ENCODE measurements at places on chromosomes 13 and 19. TPM values are rescaled to one million over a fixed set of nuclear protein-coding genes. Genes with fewer than 3 reads are reported as not detected.

Gene CBARP
- 9.6 TPM for total RNA-seq

Gene ZNF560
- total RNA-seq: not detected

Gene CNOT3
- 62.4 TPM for total RNA-seq

Gene ZNF426
- total RNA-seq: 16.1 TPM

Gene NAPSA
- 0.48 TPM for total RNA-seq

Gene ZNF575
- 3.0 TPM for total RNA-seq

Gene THSD8
- total RNA-seq: 13.2 TPM

Gene KISS1R
- total RNA-seq: not detected

Gene WDR88
- total RNA-seq: not detected

Gene PCDH20
- not detected for total RNA-seq

Gene CGB2
- not detected for total RNA-seq

Gene C19orf38
- total RNA-seq: not detected

Gene DHDH
- not detected for total RNA-seq

Gene NCR1
- total RNA-seq: not detected

Gene SERTAD1
- total RNA-seq: 10.0 TPM

Gene RNASEH2A
- total RNA-seq: 28.5 TPM

Gene FXYD1
- total RNA-seq: not detected

Gene PRKCG
- not detected for total RNA-seq

DNA sequence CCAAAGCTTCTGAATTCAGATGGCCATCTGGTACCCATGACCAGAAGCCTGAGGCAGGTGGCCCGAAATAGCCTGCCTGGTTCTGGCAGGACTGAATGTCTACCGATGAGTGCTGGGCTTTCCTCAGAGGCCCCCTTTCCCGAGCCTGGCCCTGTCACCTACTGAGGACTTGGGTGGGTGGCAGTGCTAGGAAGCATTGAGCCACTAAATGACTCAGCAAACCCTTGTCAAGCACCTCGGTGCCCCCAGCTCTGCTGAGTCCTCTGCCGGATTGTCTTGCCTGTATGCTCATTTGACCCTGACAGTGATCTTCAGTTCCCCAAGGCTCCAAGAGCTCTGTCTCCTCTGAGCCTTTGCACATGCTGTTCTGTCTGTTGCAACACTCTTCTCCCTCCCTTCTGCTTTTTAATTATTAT, 17.9 kb downstream of the PPP1R37 start:
- H3K4me3 ChIP-seq: no peak overlapping the region
- H3K36me3 ChIP-seq: no peaks in the 10 kb centered on the region
- H3K27me3 ChIP-seq: no peaks in the 10 kb centered on the region
- DNase-seq: no peak
- H3K4me1 ChIP-seq: no peaks in the 10 kb centered on the region

DNA sequence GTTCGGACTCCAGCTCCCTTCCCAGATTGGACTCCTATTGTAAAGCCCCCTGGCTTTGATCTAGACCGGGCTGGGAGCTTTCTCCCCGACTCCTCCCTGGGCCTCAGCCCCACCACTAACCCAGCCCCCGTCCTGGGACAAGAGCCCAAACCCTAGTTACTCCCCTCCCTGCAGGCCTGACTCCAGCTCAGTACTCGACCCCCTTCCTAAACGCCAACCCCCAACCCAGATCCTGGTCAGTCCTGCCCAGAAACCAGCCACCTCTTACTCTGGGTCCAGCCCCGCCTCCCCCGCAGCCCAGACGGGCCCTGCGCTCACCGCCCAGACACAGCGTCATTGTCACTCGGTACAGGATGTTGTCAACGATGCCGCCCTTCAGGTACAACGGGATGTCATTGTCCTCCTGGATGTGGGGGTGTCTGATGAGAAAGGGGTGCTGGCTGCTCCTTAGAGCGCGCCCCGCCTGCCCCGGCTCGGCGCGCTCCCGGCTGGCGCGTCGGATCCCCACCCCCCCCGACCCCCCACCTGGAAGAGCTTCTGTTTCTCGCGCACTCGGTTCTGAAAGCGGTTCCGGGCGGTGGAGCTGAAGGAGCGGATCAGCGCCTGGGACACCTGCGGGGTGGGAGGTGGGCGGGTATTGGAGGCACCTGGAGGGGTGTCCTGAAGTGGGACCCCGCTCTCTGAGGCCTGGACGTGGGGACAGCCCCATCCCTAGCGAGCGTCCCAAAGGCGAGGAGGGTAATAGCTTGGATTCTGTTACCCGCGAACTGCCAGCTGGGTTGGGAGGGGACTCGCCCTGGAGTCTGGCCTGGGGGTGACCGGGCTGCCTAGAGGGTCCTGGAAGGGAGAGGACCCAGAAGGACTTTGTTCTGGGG, 866 bp downstream of the COX7A1 start:
- DNase-seq: no peak
- H3K36me3 ChIP-seq: peaks cover 8% of the 10 kb centered on the region
- H3K27me3 ChIP-seq: no peaks in the 10 kb centered on the region
- H3K4me3 ChIP-seq: peak overlapping the region; percentile 70
- H3K4me1 ChIP-seq: peaks cover 13% of the 10 kb centered on the region
- peak overlapping the region; percentile 53 for H3K27ac ChIP-seq

- no peaks in the 10 kb centered on the region for H3K4me1 ChIP-seq
- no peak for DNase-seq
- H3K36me3 ChIP-seq: no peaks in the 10 kb centered on the region
- H3K4me3 ChIP-seq: no peak overlapping the region
- H3K27ac ChIP-seq: no peak overlapping the region
- H3K27me3 ChIP-seq: no peaks in the 10 kb centered on the region
Observed at GRCh38 chr13:24654741-24655140, 25.5 kb upstream of the ATP12A start.

DNA sequence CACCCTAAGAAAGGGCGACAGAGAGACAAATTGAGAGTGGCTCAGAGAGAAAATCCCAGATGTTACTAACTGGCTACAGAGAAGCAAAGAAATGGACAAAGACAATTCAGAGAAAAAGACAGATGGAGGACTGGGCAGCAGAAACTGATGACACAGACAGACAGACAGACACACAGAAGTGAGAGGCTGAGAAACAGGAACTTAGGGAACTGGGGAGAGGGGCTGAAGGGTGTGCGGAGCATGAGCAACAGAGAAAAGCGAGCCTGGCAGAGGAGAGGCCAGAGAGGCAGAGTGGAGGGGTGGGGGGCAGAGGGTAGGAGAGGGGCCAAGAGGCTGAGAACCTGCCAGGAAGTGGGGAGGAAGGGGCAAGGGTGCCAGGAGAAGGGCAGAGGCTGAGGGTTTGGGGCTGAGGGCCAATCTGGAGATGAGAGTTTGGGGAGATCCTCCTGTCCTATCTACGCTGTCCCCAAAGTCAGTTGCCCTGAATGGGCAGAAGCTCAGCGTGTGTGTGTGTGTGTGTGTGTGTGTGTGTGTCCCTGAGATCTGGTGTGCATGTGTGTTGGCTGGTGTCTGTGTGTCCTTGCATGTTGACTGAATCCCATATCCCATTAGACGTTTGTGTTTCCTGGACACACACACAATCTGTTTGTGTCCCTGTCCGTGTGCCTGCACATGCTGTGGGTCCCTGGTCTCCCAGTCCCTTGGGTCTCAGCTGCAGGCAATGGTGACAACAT, 5.6 kb upstream of the ERFL start:
- no peaks in the 10 kb centered on the region for H3K4me1 ChIP-seq
- peaks cover 66% of the 10 kb centered on the region for H3K27me3 ChIP-seq
- H3K36me3 ChIP-seq: no peaks in the 10 kb centered on the region
- no peak overlapping the region for H3K27ac ChIP-seq
- no peak for DNase-seq

DNA sequence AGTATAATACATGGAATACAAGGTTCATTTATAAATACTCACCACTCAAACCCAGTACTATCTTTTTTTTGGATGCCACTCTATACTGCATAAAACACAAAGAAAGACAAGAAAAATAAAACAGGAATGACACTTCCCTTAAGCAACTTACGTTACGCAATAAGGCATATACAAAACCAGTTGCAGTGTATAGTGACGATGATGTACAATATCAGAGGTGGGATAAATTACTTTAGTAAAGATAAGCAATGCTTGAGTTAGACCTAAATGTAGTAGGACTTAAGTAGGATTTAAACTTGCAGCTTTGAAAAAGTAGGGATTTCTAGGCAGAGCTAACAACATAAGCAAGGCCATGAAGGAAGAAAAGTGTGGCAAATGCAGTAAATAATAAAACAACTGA, 374.9 kb downstream of the SPRY2 start:
- no peak overlapping the region for H3K4me3 ChIP-seq
- H3K36me3 ChIP-seq: no peaks in the 10 kb centered on the region
- H3K27me3 ChIP-seq: no peaks in the 10 kb centered on the region
- peak; percentile 5 for DNase-seq
- H3K4me1 ChIP-seq: no peaks in the 10 kb centered on the region
- H3K27ac ChIP-seq: no peak overlapping the region

GRCh38 chr13:73103238-73103637, 44.4 kb downstream of the KLF5 start:
- H3K27me3 ChIP-seq: no peaks in the 10 kb centered on the region
- H3K36me3 ChIP-seq: no peaks in the 10 kb centered on the region

DNA sequence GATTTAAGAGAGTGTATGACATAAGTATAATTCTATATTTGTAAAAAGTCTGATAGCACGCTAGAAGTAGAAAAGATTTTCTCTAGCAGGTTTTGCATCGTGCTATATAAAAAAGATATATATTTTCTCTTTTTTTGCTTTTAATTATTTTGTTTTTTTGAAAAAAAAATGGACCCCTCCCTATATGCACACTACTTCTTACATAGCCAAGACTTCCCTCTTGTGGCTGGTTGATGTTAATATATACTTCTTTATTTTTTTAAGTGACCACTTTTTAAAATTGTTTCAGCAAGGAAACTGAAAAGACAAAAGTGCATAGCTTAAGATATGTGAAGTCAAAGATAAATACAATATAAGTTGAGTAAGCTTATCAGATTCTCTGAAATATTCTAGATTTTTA, 1202.8 kb downstream of the DIAPH3 start:
- DNase-seq: peak; percentile 33
- H3K4me3 ChIP-seq: no peak overlapping the region
- no peaks in the 10 kb centered on the region for H3K4me1 ChIP-seq

- peak; percentile 7 for DNase-seq
- H3K27ac ChIP-seq: no peak overlapping the region
- no peaks in the 10 kb centered on the region for H3K27me3 ChIP-seq
- no peaks in the 10 kb centered on the region for H3K36me3 ChIP-seq
- H3K4me3 ChIP-seq: no peak overlapping the region
Observed at GRCh38 chr13:50379584-50379983, 364.3 kb downstream of the KCNRG start.

- no peak overlapping the region for H3K27ac ChIP-seq
- no peaks in the 10 kb centered on the region for H3K36me3 ChIP-seq
- H3K27me3 ChIP-seq: no peaks in the 10 kb centered on the region
- no peak overlapping the region for H3K4me3 ChIP-seq
Observed at GRCh38 chr19:18119013-18119716, 21.6 kb downstream of the MAST3 start.

GRCh38 chr13:65417953-65418352, 1812.2 kb downstream of the PCDH9 start:
- DNase-seq: no peak
- H3K27ac ChIP-seq: no peak overlapping the region
- no peaks in the 10 kb centered on the region for H3K36me3 ChIP-seq
- no peaks in the 10 kb centered on the region for H3K27me3 ChIP-seq

DNA sequence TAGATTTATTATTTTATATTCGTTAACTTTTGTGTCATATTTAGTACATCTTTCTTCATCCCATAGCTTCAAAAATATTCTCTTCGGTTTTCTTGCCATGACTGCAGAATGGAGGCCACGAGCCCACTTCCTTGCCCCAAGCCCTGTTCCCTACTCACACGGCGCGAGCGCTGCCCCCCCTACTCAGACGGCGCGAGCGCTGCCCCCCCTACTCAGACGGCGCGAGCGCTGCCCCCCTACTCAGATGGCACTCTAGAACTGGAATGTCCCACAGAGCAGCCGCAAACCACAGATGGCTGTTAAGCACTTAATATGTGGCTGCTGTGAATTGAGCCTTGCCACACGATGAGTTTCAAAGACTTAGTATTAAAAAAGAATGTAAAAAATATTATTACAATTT, 102.2 kb upstream of the PEG3 start:
- no peak overlapping the region for H3K27ac ChIP-seq
- H3K27me3 ChIP-seq: no peaks in the 10 kb centered on the region
- no peaks in the 10 kb centered on the region for H3K4me1 ChIP-seq
- no peaks in the 10 kb centered on the region for H3K36me3 ChIP-seq

DNA sequence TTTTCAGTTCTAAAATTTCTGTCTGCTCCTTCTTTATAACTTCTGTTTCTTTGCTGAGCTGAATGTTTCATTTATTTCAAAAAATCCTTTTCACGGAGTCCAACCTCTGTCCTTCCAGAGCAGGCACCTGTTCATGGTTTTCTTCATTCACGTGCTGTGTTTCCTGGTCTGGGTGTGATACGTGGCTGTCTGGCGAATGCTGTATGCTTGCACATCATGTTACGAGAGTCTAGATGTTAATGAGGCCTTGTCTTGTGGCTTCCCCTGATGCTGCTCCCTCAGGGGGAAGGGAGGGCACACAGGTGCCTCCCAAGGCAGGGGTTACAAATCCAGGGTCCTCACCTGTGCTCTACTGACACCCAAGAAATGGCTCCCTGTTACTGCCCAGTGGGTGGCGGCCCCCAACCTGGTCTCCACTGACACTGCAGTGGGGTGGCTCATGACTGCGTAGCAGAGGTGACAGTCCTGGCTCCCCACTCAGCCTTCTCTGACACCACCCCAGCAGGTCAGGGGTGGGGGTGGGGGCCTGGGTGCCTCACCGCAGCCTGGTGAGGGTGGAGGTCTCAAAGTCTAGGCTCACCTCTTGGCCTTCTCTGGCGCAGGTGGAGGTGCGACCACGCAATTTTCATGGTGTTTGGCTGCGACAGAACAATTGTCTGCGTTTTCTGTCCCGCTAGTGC, 20.1 kb upstream of the RAB20 start:
- H3K36me3 ChIP-seq: no peaks in the 10 kb centered on the region
- peaks cover 4% of the 10 kb centered on the region for H3K27me3 ChIP-seq
- H3K4me3 ChIP-seq: no peak overlapping the region
- H3K27ac ChIP-seq: no peak overlapping the region
- DNase-seq: no peak
- no peaks in the 10 kb centered on the region for H3K4me1 ChIP-seq

DNA sequence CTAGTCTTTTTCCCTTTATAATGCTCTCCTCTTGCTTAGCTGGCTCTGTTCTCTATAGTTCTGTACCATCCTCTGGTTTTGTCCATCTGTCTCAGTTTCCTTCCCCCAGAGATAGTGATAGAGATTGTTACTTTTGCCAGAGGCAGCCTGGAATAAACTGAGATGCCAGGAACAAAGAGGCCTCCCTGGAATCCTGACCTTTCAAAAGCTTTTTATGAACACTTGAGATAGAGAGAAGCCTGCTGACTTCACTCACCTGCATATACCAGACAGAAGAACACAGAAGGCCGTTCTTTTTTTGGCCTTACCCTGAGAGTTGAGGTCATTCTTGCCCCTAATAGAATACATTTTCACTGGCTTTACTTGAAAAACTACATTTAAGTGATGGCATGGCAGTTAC, 150.2 kb downstream of the LHFPL6 start:
- no peak overlapping the region for H3K4me3 ChIP-seq
- H3K4me1 ChIP-seq: peaks cover 13% of the 10 kb centered on the region
- no peak overlapping the region for H3K27ac ChIP-seq
- H3K36me3 ChIP-seq: no peaks in the 10 kb centered on the region
- H3K27me3 ChIP-seq: no peaks in the 10 kb centered on the region

DNA sequence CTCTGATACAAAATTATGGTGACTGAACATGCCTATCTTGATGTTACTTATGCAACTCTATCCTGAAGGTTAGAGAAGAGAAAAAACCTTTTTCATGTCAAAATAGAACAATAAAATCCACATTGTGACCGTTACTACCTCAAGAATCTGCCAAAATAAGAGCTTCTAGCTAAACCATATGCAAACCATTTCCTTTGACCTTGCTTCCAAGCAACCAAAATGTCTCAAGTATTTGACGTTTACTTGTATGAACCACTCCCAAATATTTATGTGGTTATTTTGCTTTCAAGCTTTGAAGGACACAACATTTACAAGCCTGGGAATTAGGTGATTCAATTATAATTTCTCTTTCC, 13.9 kb downstream of the FOXO1 start:
- H3K27ac ChIP-seq: no peak overlapping the region
- no peak overlapping the region for H3K4me3 ChIP-seq
- peaks cover 35% of the 10 kb centered on the region for H3K4me1 ChIP-seq
- no peaks in the 10 kb centered on the region for H3K36me3 ChIP-seq

Measured in endothelial cell of umbilical vein (primary cell).